ENCODE measurements at places on chromosomes 11 and 22. TPM values are rescaled to one million over a fixed set of nuclear protein-coding genes. Genes with fewer than 3 reads are reported as not detected.

GRCh38 chr22:31045900-31046538, 35.1 kb upstream of the SMTN start:
- peaks cover 33% of the 10 kb centered on the region for H3K4me1 ChIP-seq
- H3K27ac ChIP-seq: peak overlapping the region; percentile 94
- DNase-seq: no peak
- H3K36me3 ChIP-seq: peaks cover 5% of the 10 kb centered on the region

GRCh38 chr11:131207901-131208300, 162.5 kb upstream of the NTM start:
- H3K27ac ChIP-seq: no peak overlapping the region
- DNase-seq: no peak
- no peaks in the 10 kb centered on the region for H3K4me1 ChIP-seq
- H3K36me3 ChIP-seq: no peaks in the 10 kb centered on the region
- H3K27me3 ChIP-seq: no peaks in the 10 kb centered on the region

GRCh38 chr11:13972043-13972910, 9.8 kb downstream of the SPON1 start:
- no peak for DNase-seq
- H3K36me3 ChIP-seq: no peaks in the 10 kb centered on the region
- H3K27ac ChIP-seq: no peak overlapping the region
- H3K27me3 ChIP-seq: peaks cover 24% of the 10 kb centered on the region

The MUC5AC gene
- not detected for total RNA-seq

The TEX54 gene
- not detected for total RNA-seq

Measured in neural crest cell (in vitro differentiated cells).